ENCODE measurements at places on chromosomes 12 and 14.

DNA sequence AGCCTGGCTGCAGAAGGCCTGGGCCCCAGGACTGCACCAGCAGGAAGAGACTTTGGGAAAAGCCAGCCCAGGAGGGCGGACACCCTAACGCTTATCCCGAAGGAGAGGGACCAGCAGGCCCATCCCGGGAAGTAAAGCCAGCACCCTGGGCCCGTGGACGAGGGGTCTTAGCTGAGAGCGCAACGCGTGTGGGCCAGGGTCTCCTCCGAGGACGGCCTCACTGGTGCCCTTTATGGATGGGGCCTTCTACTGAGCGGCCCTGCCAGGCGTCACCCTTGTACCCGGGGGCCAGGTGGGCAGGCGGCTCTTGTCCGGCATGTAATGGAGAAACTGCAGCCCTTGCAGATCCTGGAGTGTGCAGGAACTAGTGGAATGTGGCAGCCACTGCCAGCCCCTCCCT lies 14.1 kb downstream of the TEDC1 start:
- DNase-seq: no peak

- DNase-seq: no peak
These were observed 57.3 kb upstream of the ELK3 start for GRCh38 chr12:96136725-96137378.

DNA sequence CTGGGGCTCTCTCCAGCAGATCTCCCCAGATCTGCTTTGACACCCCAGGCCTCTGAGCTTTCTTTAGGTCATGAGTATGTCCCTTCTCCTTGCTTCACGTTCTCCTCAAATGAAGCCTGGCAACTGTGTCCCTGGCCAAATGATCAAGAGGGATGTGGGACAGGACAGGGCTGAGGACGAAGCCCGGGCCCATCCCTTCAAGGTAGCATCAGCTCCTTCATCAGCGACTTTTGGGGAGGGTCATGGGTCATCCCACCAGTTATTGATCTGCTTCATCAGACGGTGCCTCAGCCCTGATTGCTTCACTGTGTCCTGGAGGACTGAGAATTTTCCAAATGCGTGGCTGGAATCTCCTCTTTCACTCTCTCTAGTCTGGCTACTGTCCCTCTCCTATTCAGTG lies 32.3 kb downstream of the ACADS start:
- DNase-seq: no peak

DNA sequence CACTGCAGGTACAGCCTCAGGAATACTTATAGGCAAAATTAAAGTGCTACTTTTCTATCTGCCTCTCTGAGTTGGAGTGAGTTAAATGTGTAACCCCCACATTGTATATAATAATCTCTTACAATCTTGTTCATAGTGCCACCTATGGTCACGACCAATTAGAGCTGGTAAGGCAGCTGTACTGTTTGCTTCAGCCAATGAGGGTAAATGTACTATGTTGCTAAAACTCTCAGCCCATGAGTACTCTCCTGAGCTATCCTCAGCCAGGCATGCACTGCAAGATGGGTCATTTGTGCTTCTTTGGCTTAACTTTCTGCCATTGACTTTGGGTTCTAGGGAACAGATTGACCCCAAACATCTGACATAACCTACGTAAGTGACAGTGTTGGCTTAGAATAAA lies 15.0 kb upstream of the MDM2 start:
- no peak for DNase-seq

- no peak for DNase-seq
These were observed 32.7 kb upstream of the SELPLG start for GRCh38 chr12:108666401-108666881.

Data from GM18507 (cell line).